Cerebellar cortex (tissue), 1 donor: ENCODE measurements at places on chromosomes 11 and 22.
A peak's percentile ranks its signal among the peaks of the same experiment; 100 is the strongest.

DNA sequence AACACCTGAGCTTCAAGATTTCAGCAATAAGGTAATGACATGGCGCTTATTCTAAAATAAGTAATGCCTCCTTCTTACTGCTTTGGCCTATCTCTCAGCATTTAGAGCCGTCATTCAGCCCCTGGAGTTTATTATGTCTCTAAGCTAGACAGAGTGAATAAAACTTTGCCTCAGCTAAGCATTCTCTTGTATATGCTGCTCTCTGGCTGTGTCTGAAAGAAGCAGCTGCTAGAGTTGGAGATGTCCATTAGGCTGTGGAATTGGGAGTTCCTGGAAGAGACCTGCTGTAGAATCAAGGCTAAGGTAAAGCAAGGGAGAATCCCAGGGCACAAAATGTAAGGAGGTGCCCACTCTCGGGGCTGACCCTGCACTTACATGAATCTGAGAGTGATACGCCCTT lies 35.5 kb upstream of the TTC12 start:
- peak; percentile 24 for DNase-seq

- DNase-seq: no peak
Observed at GRCh38 chr11:102420547-102420946, 32.0 kb downstream of the TMEM123 start.

DNA sequence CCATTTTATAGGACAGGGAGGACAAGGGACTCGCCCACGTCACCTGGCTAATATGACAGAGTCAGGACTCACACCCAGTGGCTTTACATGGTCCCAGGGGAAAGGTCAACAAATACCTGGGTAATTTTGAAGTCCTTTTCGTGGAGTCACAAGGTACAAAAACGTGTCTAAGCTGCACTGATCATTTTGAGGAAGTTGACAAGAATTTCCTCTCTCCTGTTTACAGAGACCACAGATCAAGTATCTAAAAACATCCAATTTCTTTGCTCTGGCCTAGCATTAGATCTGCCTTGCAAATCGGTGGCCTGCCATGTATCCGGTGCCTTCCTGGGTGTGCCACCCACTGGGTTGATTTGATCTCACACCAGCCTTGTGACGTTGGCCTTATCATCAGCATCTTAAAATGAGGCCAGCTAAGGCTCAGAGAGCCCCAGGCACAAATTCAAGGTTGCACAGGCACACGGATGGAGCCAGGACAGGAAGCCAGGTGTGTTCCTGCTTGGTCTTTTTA lies 17.6 kb downstream of the GDPD5 start:
- DNase-seq: no peak

DNA sequence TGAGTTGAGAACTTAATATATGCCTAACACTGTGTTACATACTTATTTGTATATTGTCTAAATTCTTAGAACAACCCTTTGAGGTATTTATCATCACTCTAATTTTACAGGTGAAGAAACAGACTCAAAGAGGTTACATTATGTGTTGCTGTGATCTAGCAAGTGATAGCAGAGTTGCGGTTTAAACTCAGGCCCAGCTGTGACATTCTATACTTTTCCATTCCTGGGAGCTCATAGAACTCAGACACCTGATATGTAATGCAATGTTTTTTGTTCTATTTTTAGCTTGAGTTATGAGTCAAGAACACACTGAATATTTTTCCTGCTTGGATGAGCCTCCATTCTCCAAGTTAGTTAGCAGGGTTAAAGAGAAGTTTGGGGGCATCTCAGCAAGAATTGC lies 449.7 kb upstream of the DDI1 start:
- DNase-seq: no peak

- DNase-seq: no peak
Observed at GRCh38 chr22:32652645-32653270, 148.7 kb upstream of the TIMP3 start.

DNA sequence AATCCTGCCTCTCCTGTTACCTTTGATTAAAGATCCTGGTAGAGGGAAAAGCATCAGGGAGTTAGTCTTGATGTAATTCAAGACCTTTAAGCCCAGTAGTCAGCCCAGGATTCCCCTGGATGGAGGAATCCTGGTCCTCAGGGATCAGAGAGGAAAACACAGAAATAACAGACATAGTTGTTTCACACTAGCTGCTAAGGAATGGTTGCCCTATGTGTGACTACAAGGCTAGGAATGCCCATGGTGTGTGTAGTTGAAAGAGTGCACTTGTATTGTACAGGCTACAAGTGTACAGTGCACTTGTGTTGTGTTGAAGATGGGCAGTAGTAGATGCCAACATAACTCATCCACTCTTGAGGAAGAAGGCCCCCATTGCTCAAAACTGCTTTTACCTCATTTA lies 226.8 kb downstream of the AASDHPPT start:
- no peak for DNase-seq

- peak; percentile 58 for DNase-seq
Observed at GRCh38 chr22:38766076-38766777, 10.4 kb upstream of the SUN2 start.

DNA sequence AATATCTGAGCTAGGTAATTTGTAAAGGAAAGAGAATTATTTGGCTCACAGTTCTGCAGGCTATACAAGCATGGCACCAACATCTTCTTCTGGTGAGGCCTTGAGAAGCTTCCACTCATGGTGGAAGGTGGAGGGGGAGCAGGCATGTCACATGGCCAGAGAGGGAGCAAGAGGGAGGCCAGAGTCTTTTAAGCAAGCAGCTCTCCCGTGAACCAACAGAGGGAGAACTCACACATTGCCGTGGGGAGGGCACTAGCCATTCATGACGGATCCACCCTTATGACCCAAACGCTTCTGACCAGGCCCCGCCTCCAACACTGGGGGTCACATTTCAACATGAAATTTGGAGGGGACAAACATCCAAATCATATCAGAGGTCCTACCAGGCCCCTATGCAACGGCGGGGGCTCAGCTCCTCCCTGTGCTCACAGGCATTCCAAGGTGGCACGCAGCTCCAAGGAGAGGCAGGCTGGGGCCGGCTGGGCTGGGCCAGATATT lies 4.6 kb downstream of the C11orf96 start:
- no peak for DNase-seq

GRCh38 chr22:45880091-45880715 lies 96.8 kb downstream of the WNT7B start:
- DNase-seq: no peak

DNA sequence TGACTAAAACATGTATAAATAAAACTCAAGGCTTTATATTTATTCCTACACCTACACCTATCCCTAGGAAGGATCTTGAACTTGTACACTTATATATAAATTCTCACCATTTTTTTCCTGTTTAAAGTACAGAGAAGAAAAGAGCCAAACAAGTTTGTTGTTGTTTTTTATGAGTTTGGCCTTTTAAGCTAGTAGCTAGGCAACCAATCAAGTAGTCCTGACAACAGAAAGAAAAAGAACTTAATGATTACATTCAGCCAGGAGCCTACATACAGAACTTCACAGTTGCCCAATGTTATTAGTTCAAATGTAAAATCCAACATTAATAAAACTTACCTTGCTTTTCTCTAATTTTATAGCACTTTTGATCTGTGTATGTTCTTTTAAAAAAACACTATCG lies 316.2 kb downstream of the SOX6 start:
- DNase-seq: no peak

GRCh38 chr22:50482107-50483074 lies 1.0 kb downstream of the ADM2 start:
- no peak for DNase-seq

- no peak for DNase-seq
Observed at GRCh38 chr22:31495343-31495742, 993 bp upstream of the SFI1 start.

DNA sequence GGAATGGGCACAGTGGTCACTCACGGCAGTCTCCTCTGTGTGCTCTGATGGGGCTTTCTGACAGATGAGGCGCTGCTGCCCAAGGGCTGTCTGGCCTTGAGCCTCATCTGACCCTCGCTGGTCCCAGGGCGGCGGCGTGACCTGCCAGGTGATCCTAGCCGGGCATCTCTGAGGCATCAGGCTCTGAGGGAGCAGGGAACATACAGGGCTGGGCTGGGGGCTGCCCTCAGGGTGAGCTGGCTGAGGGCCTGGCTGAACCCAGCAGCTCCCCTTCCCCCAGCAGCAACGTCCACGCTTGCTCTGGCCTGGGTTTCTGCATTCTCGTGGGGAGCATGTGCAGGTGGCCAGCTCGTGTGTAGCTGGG lies 47.6 kb downstream of the MOB2 start:
- no peak for DNase-seq

DNA sequence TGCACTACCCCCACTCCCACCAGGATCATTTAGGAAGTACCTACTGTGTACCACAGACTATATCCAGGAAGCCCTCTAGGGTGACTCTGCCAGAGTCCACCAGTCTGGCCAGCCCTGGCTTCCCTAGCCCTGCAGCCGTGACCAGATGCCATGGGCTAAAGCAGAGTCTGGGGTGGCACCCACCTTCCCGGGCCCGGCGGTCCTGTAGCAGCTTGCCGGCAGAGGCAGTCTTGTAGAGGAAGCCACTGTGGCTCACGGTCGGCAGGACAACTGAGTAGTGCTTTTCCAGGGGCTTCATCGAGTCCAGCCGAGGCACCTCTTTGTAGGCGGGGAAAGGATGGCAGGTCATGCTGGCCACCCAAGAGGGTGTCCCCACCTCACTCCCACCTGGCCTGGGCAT lies 27.2 kb upstream of the PDE2A start:
- DNase-seq: no peak

DNA sequence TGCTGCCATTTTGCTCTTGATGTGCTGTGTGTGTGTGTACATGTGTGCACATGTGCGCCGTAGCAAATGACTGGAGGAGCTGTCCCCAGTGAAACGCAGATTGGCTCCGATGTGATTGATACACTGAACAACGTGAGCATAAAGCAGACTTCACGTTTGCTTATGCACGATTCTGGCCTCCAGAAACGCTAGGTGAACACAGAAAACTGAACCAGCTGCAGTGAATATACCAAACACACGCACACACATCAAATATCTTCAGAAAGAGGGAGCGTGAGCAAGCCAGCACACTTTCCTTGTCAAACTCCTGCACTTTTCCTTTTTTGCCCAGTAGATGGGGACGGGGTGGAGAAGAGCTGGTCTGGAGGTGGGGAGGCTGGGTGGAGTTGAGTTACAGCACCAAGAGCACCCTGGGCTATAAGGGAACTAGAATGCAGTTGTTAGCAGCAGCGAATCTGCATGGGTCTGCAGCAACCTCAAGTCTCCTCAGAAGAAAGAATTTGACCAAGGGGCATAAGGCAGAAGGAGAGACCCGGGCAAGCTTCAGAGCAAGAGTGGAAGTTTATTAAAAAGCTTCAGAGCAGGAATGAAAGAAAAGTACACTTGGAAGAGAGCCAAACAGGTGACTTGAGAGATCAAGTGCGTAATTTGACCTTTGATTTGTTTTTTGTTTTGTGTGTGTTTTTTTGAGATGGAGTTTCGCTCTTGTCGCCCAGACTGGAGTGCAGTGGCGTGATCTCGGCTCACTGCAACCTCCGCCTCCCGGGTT lies 77.8 kb upstream of the CADM1 start:
- DNase-seq: no peak

DNA sequence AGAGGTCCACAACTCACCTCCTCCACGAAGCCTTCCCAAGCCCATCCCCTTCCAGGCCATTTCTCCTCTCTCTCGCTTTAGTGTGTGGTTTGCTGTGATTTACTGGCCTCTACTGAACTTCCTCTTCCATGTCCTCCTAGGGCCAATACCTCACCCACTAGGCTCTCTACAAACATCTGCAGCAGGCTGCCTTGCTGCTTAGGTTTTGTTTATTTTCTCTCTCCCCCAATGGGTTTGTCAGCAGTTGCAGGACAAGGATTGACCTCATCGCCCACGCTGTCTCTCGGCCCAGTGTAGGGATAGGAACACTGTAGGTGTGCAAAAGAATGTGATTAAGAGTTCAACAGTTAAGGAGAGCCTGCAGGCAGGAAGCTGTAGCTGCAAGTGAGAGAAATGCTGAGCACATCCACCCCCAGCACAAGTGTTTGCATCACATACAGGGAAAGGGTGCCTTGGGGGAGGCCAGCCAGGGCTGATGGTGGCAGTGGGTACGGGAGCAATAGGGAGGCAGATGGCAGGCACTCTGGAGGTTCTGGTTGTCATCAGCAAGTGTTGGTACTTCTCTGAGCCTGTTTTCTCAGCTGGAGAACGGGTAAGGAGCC lies 1.4 kb downstream of the PC start:
- DNase-seq: peak; percentile 36

DNA sequence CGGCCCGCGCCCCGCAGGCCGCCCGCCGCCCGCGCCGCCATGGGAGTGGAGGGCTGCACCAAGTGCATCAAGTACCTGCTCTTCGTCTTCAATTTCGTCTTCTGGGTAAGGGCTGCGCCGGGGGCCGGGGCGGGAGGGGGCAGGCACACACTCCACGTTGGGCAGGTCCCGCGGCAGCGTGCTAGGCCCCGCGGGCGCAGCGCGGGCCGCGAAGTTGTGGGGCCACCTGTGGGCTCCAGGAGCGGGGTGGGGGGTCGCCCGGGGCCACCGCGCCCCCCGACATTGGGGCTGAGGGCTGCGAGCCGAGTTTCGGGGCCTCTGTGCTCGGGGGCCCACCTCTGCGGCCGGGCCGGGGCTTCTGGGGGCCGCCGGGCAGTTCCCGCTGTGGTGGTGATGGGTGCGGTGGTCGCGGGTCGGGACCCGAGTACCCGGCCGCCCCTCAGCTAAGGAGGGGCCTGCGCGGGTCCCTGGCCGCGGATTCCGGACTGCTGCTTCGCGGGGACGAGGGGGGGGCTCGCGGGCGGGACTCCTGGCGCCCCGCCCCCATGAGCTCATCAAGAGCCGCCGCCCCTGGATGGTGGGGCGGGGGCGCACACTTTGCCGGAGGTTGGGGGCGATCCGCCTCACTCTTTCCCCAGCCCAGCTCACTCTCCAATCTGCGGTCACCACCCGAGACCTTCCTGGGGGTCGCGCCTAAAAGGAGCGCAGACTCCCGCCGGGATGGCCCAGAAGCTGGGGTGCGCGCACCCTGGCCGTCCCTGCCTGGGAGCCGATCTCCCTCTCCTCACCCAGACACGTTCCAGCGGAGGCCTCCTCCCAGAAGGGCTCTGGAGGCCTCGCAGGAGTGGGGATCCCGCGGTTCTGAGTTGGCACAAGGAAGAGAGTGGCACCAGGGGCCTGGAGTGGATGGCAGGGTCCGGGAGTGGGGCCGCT lies 667 bp downstream of the CD81 start:
- DNase-seq: no peak

DNA sequence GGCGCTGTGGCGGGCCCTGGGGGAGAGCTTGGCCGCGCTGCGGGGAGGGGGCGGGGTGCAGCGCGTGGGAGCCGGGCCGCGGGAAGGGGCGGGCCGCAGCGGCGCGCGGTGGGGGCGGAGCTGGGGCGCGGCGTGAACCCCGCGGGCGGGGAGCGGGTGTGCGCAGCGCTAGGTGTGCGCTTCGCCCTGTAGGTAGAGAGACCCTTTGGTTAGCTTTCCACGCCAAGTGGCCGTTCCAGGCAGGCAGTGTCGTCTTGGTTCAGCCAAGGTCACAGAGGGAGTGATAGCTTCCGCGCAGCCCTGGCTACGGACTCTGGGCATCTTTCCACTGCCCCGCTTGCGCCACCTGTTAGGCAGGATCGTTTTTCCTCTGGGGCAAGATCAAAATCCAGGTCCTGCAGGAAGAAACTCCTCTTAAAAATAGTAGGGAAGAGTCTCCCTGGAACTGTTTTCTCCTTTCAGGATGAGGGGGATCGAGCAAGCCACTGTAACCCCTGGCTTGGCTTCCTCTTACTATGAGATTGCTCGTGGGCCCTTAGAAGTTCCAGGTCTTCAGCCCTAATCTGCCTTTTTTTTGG lies 434 bp downstream of the BANF1 start:
- DNase-seq: peak; percentile 62
